ENCODE measurements at places on chromosomes 3 and 15.

GRCh38 chr3:141401573-141402475 lies 33.5 kb downstream of the ZBTB38 start:
- DNase-seq, result peak; percentile 50

- no peak for DNase-seq
These were observed 20.7 kb upstream of the OTOL1 start for GRCh38 chr3:161475905-161476304.

GRCh38 chr3:64379221-64379620 lies 154.0 kb upstream of the PRICKLE2 start:
- DNase-seq, result no peak

GRCh38 chr15:28914046-28914445 lies 28.3 kb downstream of the APBA2 start:
- no peak for DNase-seq

GRCh38 chr3:96200897-96201296 lies 613.5 kb upstream of the EPHA6 start:
- DNase-seq, result no peak

- DNase-seq, result no peak
These were observed 751 bp upstream of the PLA2G4E start for GRCh38 chr15:42021593-42021992.

GRCh38 chr3:31252216-31253185 lies 280.2 kb upstream of the STT3B start:
- DNase-seq, result no peak

DNA sequence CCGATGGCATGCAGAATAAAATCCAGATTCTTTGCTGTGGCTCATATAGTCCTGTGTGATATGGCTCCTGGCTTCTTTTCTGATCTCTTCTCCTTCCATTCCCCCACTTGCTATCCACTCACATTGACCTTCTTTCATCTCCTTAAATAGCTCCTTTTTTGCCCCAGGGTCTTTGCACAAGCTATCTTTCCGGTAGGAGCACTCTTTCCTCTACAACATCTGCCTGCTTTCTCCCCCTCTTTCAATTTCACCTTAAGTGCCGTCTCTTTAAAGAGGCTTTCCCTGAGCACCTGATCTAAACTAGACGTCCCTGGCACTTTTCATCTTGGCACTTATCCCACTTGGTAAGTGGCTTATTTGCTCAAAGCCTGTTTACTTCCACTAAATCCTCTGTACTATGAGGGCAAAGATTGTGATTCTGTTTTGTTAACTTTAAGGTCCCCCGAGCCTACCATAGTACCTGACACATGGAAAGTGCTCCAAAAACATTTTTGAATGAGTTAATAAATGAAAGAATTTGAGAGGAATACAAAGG lies 323.3 kb upstream of the TLE3 start:
- no peak for DNase-seq

DNA sequence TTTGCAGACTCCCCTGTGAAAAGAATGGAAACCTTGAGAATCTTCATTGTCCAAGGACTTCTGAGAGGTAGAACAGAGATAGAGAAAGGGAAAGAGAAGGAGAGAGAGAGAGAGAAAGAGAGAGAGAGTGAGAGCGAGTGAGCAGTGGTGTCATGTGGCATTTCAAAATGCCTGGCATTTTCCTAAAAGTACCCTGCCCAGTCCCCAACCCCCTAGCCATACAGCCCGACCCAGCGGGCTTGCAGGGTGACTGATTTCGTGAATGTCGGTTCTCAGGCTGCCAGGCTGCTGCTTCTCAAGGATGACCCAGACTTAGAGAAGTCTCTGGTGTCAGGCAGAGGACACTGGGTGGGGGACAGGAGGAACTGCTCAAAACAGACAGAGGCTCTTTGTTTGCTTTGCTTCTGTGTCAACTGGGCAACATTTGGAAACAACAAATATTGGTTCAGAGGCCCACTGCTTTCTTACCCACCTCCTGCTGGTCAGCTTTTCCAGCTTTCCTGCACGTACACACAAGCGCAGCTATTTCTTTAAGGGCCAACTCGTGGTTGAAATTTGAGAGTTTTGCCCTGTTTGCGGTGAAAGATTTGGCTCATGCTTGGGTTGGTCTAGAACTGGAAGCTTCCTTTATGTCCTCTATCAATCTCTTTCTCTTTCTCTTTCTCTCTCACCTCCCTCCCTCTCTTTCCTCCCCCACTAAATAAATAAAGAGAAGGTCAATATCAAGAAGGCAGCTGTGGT lies 3.7 kb upstream of the TF start:
- no peak for DNase-seq

DNA sequence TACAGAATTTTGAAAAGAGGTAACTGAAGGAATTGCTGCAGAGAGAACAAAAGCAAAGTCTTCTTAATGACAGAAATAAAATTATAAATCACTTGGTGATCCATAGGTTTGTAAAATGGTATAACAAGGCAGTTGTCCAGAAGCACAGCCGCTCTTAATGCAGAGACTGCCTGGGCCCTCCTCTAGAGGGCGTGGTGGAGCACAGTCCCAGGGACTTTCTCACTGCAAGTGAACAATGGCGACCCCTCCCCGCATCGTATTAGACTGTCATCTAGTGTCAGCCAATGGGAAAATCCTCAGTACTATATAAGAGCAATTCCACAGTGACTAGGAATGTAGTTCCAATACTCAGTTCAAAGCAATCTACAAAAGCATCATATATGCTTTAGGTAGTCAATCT lies 26.4 kb upstream of the ZBED2 start:
- peak; percentile 4 for DNase-seq

DNA sequence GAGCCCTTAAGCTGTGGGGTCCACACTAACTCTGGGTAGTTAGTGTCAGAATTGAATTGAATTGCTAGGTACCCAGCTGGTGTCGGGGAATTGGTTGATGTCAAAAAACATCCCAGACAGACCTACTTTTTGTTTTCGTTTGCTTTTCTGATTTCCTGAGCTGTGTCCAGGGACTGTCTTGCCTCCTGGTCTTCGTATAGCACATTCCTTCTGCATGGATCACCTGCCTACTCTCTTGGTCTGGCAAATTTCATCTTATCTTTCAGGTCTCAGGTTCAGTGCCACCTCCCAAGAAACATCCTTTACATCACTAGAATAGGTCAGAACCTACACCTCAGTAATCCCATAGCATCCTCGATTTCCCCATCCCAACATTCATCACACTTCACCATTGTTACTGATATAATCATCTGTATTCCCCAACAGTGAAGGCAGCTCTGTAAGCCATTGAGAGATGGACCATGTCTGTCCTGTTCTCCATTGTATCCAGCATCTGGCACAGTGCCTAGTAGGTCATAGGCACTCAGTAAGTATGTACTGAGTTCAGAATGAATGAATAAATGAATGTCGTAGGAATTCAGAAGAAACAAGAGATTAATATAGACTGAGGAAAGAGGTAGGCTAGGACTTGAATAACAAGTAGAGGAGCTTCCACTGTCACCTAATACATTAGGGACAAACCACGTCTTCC lies 81.2 kb downstream of the ANP32A start:
- no peak for DNase-seq

- DNase-seq, result no peak
These were observed 72.7 kb upstream of the TAMM41 start for GRCh38 chr3:11919390-11919789.

- no peak for DNase-seq
These were observed 243.6 kb downstream of the EDEM1 start for GRCh38 chr3:5431146-5431545.

GRCh38 chr15:101172501-101173071 lies 79.3 kb downstream of the CHSY1 start:
- no peak for DNase-seq

- no peak for DNase-seq
These were observed 10.4 kb downstream of the VPS18 start for GRCh38 chr15:40904552-40905201.

- DNase-seq, result no peak
These were observed 17.9 kb downstream of the LIPH start for GRCh38 chr3:185534511-185534910.

DNA sequence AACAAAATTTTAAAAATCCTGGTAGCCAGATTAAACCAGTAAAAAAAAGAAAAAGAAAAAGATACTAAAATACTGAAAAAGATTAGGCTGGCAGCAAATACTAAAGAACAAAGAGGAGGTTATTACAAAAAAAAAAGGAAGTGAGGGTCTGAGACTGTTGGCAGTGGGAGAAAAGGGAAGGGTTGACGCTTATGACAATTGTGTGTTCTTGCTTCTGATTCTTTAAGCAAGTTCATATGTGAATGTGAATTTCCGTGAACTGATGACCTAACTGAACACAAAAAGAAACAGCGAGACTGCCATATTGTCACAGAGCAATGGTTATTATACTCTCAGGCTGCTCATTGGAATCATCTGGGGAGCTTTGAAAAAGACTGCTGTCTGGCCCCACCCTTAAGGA lies 56.5 kb downstream of the ATP13A4 start:
- DNase-seq, result no peak

GRCh38 chr15:100918690-100919480 lies at the start of gene LRRK1:
Gene LRRK1, plus strand, starts transcription at chr15:100919357. Its CDS starts 5,276 bp downstream, at chr15:100924633.
- peak; percentile 39 for DNase-seq

DNA sequence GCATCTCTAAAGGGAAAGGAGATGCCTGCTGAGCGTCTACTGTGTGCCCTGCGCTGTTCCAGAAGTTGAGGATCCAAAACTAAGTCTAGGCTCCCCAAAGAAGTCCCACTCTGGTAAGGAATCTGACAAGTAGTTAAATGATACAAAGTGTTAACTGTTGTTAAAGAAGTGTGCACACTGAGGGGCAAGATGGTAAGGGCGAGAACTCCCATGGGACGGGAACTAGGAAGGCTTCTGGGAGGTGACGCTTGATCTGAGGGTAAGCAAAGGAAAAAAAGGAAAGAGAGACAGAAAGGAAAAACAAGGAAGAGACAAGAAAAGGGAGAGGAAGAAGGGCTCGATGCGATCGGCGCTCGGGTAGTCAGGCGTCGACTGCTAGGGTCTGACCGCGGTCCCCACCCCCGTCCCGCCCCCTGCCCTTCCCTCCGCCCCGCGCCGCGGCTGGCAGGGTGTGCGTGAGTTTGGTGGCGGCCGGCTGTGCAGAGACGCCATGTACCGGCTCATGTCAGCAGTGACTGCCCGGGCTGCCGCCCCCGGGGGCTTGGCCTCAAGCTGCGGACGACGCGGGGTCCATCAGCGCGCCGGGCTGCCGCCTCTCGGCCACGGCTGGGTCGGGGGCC lies at the start of gene LACTB:
Gene LACTB (plus strand): TSS at position 480 of the 620 bp plus-strand sequence. CDS start 11 bp downstream, at position 491.
- DNase-seq, result peak; percentile 84

- DNase-seq, result no peak
These were observed 33.7 kb downstream of the IFT122 start for GRCh38 chr3:129473769-129474152.

GRCh38 chr3:111684640-111685039 lies 89.5 kb upstream of the ZBED2 start:
- no peak for DNase-seq

- no peak for DNase-seq
These were observed 292.0 kb downstream of the PLCL2 start for GRCh38 chr3:17176757-17177156.

DNA sequence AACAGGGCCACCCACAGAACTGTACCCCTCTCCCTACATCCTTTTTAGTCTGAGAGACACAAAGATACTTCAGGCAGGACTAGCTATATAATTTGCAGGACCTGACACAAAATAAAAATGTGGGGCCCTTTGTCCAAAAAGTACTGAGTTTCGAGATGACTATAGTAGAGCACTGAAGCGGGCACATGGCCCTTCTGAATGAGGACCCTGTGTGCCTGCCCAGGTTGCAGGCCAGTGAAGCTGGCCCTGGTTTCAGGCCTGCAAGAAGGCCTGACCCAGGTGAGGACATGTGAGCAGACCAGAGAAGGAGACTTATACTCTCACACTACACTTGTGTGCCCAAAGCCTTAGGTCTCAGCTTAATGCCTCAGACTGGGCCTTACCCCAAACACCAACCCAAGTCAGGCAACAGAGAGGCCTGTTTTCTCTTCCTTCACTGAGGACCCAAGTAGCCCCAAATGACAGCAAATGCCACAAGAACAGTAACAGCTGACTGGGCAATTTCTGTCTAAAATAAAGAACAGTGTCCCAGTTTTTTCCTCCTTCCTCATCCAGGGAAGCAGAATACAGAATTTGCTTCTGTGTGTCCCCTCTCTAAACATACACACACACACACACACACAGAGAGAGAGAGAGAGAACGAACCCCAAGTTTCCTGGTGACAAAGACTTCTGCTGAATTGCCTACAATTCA lies 100.9 kb upstream of the ARHGEF3 start:
- DNase-seq, result no peak

DNA sequence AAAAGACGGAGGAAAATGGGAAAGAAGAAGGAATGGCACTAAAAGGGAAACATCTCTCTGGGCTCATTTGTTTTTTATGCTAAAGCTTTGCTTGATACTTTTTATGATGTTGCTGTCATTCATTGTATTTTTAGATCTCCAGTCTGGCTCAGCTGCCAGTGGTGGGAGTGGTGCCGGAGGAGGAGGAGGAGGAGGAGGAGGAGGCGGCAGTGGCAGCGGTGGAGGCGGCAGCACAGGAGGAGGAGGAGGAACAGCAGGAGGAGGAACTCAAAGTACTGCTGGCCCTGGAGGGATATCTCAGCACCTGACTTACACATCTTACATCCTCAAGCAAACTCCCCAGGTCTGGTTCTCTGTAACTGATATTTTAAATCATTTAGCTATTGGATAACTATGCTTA lies 49.6 kb downstream of the MAP6D1 start:
- DNase-seq, result no peak

GRCh38 chr3:53555068-53555588 lies 60.7 kb downstream of the CACNA1D start:
- no peak for DNase-seq
